ENCODE measurements at places on chromosomes 2 and 18. TPM values are rescaled to one million over a fixed set of nuclear protein-coding genes. Genes with fewer than 3 reads are reported as not detected.

The SCN2A gene
- not detected for total RNA-seq

The NDUFB3 gene
- 348 TPM for total RNA-seq

The ADAM23 gene
- total RNA-seq, result 84.5 TPM

The SOWAHC gene
- 4.0 TPM for total RNA-seq

The CYP20A1 gene
- 18.8 TPM for total RNA-seq

The YIPF4 gene
- total RNA-seq, result 78.9 TPM

The NEB gene
- total RNA-seq, result 1.6 TPM

The RGPD3 gene
- 0.38 TPM for total RNA-seq

The UGT1A5 gene
- total RNA-seq, result not detected

The SPR gene
- total RNA-seq, result 33.1 TPM

The METTL21A gene
- 20.6 TPM for total RNA-seq

The LPIN1 gene
- total RNA-seq, result 32.6 TPM

The MYL1 gene
- not detected for total RNA-seq

The SATB2 gene
- total RNA-seq, result 1.9 TPM

The LAMA3 gene
- total RNA-seq, result 3.8 TPM

The CDC42EP3 gene
- total RNA-seq, result 125 TPM

GRCh38 chr2:21814588-21815149, 690.9 kb downstream of the TDRD15 start:
- no peak overlapping the region for H3K27ac ChIP-seq
- no peaks in the 10 kb centered on the region for H3K36me3 ChIP-seq
- H3K4me3 ChIP-seq, result no peak overlapping the region
- DNase-seq, result no peak
- H3K27me3 ChIP-seq, result no peaks in the 10 kb centered on the region
- no peaks in the 10 kb centered on the region for H3K4me1 ChIP-seq

DNA sequence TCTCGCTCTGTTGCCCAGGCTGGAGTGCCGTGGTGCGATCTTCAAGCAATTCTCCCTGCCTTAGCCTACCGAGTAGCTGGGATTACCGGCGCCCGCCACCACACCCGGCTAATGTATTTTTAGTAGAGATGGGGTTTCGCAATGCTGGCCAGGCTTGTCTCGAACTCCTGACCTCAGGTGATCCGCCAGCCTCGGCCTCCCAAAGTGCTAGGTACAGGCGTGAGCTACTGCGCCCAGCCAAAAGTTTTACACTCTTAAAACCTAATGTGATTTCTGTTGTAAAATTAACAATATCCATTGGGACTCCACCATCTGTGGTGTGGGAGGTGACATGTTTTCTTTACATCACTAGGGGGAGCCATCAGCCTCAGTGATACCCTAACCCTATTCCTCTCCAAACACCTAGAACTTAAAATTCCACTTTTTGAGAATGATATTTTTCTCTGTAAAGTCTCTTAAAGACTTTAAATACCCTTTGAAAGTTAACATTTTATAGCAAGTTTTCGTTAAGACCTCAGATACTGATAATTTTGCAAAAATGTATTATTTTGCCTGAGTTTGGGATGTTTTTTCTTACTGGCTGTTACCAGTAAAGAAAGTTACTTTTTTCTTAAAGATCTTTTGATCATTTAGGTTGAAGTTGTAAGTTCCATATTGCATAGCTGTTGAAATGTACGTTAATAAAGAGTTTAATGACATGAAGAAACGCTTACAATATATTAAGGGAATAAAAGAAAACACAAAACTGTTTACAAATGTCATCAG, 11.6 kb upstream of the EIF2AK2 start:
- H3K27ac ChIP-seq, result no peak overlapping the region
- no peak for DNase-seq
- no peaks in the 10 kb centered on the region for H3K27me3 ChIP-seq
- no peaks in the 10 kb centered on the region for H3K36me3 ChIP-seq
- no peaks in the 10 kb centered on the region for H3K4me1 ChIP-seq

DNA sequence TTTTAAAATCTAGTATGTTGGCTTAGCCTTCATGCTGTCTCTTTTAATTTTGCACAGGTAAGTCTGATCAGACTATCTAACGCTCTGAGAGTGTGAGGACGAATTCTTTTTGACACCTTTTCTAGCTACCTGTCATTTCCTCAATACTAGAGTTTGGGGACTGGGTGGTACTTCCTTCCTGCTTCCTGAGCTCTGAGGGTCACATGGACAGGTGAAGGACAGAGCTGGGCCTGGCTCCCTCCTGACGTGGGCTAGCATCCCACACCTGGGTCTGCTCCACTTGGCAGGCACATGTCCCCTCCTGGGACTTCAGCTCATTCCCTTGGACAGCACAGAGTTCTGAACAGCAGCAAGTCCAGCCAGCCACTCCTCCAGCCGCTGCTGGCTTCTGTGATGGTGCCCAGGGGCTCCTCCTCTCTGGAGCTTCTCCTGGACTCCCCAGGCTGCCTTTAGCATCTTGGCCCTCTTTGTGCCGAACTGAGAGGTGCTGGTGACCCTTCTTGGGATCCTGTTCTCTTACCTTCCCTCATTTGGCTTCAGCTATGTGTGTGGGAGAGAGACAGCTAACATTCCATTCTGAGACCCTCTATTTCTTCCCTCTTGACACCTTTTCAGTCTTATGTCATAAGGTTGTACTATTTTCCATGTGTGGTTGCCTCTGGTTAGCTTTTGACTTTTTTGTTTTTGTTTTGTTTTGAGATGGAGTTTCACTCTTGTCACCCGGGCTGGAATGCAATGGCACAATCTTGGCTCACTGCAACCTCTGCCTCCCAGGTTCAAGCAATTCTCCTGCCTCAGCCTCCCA, 106.9 kb downstream of the B3GNT2 start:
- H3K36me3 ChIP-seq, result no peaks in the 10 kb centered on the region
- H3K27ac ChIP-seq, result no peak overlapping the region
- no peak for DNase-seq

DNA sequence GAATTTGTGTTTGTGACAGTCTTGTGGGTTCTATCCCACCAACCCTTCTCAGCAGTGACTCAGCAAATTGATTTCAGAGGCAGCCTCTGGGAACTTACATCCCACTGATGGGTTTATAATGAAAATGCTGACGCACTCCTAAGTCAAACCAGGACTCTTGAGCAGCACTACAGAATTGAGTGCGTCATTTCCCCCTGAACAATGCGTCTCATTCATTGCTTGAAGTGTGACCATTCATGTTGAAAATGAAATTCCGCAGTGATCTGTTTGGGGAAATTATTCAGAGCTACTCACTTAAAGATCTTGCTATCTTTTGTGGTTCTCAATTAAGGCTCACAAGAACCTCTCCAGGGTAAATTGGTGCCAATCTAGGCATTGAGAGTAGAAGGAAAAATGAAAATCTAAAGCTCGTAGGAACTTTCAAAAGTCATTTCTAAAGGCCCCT, 417.7 kb upstream of the SLC14A2 start:
- H3K27me3 ChIP-seq, result peaks cover 2% of the 10 kb centered on the region
- H3K36me3 ChIP-seq, result no peaks in the 10 kb centered on the region
- H3K4me1 ChIP-seq, result no peaks in the 10 kb centered on the region
- no peak for DNase-seq

GRCh38 chr18:22528291-22528690, 110.6 kb upstream of the CTAGE1 start:
- peaks cover 5% of the 10 kb centered on the region for H3K4me1 ChIP-seq
- DNase-seq, result no peak
- no peaks in the 10 kb centered on the region for H3K27me3 ChIP-seq
- no peaks in the 10 kb centered on the region for H3K36me3 ChIP-seq

DNA sequence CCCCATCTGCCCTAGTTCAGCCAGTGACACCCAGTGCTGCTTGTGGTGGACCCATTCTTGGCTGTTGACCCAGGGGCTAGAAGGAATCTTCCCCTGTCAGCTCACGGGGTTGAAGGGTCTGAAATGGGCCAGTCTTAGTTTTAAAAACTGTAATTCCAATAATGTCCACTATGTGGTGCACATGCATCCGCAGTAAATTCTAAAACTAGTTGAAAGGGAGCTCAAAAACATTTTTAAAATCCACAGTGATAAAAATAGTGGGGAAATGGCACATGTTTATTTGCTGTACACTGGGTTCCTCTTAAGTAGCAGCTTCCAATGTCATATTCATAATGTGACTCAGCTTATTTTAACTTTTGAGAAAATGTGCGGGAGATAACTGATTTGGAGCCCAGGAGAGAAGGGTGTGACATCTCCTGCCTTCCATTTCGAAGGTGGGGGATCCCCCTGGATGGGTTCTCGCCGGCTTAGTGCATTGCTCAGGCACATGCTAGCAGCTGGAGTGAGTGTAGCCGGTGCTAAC, 32.8 kb downstream of the GRHL1 start:
- no peak overlapping the region for H3K27ac ChIP-seq
- no peak for DNase-seq
- no peaks in the 10 kb centered on the region for H3K36me3 ChIP-seq
- H3K27me3 ChIP-seq, result no peaks in the 10 kb centered on the region
- H3K4me1 ChIP-seq, result peaks cover 9% of the 10 kb centered on the region

DNA sequence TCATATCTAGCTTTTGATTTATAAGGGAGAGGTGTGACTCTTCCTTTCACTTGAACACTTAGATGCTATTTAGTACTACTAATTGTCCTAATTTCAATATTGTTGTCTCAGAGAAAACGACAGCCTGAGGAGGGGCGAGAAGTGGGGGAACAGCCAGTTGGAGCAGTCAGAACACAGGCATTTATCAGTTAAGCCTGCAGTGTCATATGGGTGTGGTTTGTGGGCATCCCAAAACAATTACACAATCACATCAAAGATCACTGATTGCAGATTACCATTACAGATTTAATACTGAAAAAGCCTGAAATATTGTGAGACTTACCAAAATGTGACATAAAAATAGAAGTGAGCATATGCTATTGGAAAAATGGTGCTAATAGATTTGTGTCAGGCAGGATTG, 15.8 kb downstream of the TMEM131 start:
- no peak overlapping the region for H3K4me3 ChIP-seq
- H3K36me3 ChIP-seq, result no peaks in the 10 kb centered on the region
- H3K27me3 ChIP-seq, result no peaks in the 10 kb centered on the region
- DNase-seq, result no peak

- no peaks in the 10 kb centered on the region for H3K36me3 ChIP-seq
- H3K27ac ChIP-seq, result no peak overlapping the region
- H3K27me3 ChIP-seq, result no peaks in the 10 kb centered on the region
- H3K4me1 ChIP-seq, result no peaks in the 10 kb centered on the region
- no peak overlapping the region for H3K4me3 ChIP-seq
These were observed 1816.1 kb upstream of the LRRTM1 start for GRCh38 chr2:82120654-82121053.

GRCh38 chr2:100211521-100211920, 69.1 kb upstream of the AFF3 start:
- H3K27ac ChIP-seq, result no peak overlapping the region
- no peak for DNase-seq
- H3K36me3 ChIP-seq, result no peaks in the 10 kb centered on the region
- no peak overlapping the region for H3K4me3 ChIP-seq
- H3K4me1 ChIP-seq, result peaks cover 18% of the 10 kb centered on the region
- H3K27me3 ChIP-seq, result no peaks in the 10 kb centered on the region

GRCh38 chr2:96140941-96141623, 2.8 kb upstream of the ASTL start:
- no peak overlapping the region for H3K4me3 ChIP-seq
- DNase-seq, result no peak
- no peak overlapping the region for H3K27ac ChIP-seq
- no peaks in the 10 kb centered on the region for H3K27me3 ChIP-seq
- peaks cover 16% of the 10 kb centered on the region for H3K4me1 ChIP-seq
- H3K36me3 ChIP-seq, result no peaks in the 10 kb centered on the region

GRCh38 chr2:16617282-16618266, 48.1 kb downstream of the CYRIA start:
- peaks cover 52% of the 10 kb centered on the region for H3K4me1 ChIP-seq
- H3K36me3 ChIP-seq, result peaks cover 14% of the 10 kb centered on the region
- no peaks in the 10 kb centered on the region for H3K27me3 ChIP-seq
- H3K4me3 ChIP-seq, result no peak overlapping the region

- no peaks in the 10 kb centered on the region for H3K27me3 ChIP-seq
- H3K36me3 ChIP-seq, result no peaks in the 10 kb centered on the region
- no peak overlapping the region for H3K27ac ChIP-seq
- H3K4me3 ChIP-seq, result no peak overlapping the region
- no peak for DNase-seq
These were observed 95.8 kb downstream of the PTPRM start for GRCh38 chr18:7662866-7663265.

GRCh38 chr2:120852200-120852815, 116.6 kb downstream of the GLI2 start:
- no peaks in the 10 kb centered on the region for H3K36me3 ChIP-seq
- no peaks in the 10 kb centered on the region for H3K4me1 ChIP-seq
- H3K4me3 ChIP-seq, result no peak overlapping the region

GRCh38 chr2:85950743-85951142, 62.0 kb upstream of the ST3GAL5 start:
- H3K4me3 ChIP-seq, result no peak overlapping the region
- H3K36me3 ChIP-seq, result no peaks in the 10 kb centered on the region
- no peak overlapping the region for H3K27ac ChIP-seq
- no peaks in the 10 kb centered on the region for H3K27me3 ChIP-seq
- DNase-seq, result no peak
- H3K4me1 ChIP-seq, result no peaks in the 10 kb centered on the region

DNA sequence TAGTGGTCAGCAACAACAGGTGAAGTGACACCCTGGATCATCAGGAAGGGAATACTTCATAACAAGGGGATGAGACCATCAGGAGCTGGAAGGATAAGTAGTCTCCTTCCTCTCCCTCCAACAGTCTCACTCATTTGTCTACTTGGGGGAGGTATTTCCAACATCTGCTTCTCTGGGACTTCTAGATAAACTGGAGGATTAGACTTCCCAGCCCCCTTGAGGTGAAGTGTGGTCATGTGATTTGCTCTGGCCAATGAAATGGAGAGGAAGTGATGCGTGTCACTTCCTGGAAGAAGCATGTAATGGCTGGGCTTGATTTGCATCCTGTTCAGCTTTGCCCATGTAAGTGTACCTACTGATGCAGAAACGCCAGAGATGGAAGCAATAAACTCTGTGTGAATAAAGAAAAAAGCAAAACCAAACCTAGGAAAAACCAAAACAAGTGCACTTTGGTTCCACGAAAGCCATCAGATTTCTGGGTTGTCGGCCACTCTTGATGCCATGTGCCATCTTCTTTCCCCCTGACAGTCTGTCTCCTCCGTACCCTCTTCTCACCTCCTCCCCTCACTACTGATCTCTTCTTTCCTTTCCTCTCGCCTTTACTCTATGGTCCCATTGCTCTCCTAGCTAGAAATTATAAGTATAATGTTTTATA, 76.1 kb upstream of the DNMT3A start:
- H3K27ac ChIP-seq, result no peak overlapping the region
- H3K4me1 ChIP-seq, result no peaks in the 10 kb centered on the region
- H3K27me3 ChIP-seq, result no peaks in the 10 kb centered on the region
- H3K36me3 ChIP-seq, result peaks cover 12% of the 10 kb centered on the region
- DNase-seq, result no peak
- H3K4me3 ChIP-seq, result no peak overlapping the region

- no peaks in the 10 kb centered on the region for H3K27me3 ChIP-seq
- H3K27ac ChIP-seq, result no peak overlapping the region
- no peak overlapping the region for H3K4me3 ChIP-seq
- no peaks in the 10 kb centered on the region for H3K4me1 ChIP-seq
- H3K36me3 ChIP-seq, result no peaks in the 10 kb centered on the region
These were observed 319.8 kb downstream of the ETAA1 start for GRCh38 chr2:67716895-67717396.

All from heart left ventricle (tissue), 16 donors.